ENCODE measurements at places on chromosomes 6 and 20.

- no peak for DNase-seq
Measured at GRCh38 chr6:25407431-25407830, 128.3 kb downstream of the CARMIL1 start.

- DNase-seq = no peak
Measured at GRCh38 chr6:84967389-84967788, 203.0 kb upstream of the TBX18 start.

- DNase-seq = no peak
Measured at GRCh38 chr6:90467546-90467945, 119.3 kb downstream of the MAP3K7 start.

DNA sequence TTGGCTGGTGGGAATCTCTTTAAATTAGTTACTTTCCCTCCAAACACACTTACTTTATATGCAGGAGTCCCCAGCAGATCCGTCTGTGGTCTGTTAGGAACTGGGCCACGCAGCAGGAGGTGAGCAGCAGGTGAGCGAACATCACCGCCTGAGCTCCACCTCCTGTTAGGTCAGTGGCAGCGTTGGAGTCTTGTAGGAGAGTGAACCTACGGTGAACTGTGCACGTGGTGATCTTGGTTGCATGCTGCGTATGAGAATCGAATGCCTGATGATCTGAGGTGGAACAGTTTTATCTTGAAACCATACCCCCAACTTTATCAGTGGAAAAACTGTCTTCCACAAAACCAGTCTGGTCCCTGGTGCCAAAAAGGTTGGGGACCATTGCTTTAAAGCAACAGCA lies 5.0 kb downstream of the SERPINB6 start:
- DNase-seq = no peak

- DNase-seq = no peak
Measured at GRCh38 chr20:17316316-17317038, 89.6 kb downstream of the PCSK2 start.

GRCh38 chr6:107207251-107207873 lies 92.0 kb upstream of the BEND3 start:
- no peak for DNase-seq

DNA sequence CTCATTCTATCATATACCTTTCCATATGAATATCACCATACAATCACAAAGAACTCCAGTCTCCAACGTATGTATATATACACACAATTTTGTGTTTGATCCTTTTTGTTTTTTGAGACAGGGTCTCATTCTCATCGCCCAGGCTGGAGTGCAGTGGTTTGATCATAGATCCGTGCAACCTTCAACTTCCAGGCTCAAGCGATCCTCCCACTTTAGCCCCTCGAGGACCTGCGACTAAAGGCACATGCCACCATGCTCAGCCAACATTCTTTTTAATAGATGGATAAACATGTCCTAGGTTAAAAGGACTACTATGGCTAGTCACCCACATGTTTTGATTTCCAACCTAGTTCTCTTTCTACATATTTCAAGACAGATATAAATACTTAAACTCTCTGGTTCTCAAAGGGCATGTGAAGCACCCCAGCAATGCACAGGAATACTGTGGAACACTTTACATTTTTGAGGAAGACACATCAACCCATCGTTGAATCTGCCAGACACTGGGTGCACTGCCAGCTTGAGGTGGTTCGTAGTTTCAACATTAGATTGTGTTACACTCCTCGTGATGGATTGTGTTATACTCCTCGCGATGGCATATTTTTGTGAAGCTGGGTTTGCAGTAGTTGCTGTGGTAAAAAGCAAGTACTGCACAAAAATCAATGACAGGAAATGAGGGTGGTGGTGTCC lies 40.4 kb downstream of the CSNK2A1 start:
- DNase-seq = no peak

GRCh38 chr6:149895833-149896271 lies 2.1 kb downstream of the RAET1E start:
- DNase-seq = no peak

DNA sequence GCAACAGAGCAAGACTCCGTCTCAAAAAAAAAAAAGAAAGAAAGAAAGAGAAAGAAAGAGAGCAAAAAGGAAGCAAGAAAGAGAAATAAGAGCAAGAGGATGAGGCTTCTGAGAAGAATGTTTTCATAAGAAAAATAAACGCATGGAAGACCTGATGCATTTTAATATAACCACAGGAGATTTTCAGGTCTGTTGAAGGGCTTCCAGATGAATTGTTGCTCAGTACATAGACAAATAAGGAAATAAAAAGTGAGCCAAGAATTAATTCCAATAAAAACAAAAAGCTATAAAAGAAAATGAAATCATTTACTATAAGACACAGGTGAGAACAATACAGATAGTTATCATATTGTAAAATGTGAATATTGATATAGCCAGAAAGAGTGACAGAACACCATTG lies 43.5 kb downstream of the PERP start:
- no peak for DNase-seq

- DNase-seq = no peak
Measured at GRCh38 chr6:74256781-74257180, 560.8 kb downstream of the CD109 start.

- no peak for DNase-seq
Measured at GRCh38 chr6:31308050-31308844, 36.4 kb upstream of the HLA-C start.

DNA sequence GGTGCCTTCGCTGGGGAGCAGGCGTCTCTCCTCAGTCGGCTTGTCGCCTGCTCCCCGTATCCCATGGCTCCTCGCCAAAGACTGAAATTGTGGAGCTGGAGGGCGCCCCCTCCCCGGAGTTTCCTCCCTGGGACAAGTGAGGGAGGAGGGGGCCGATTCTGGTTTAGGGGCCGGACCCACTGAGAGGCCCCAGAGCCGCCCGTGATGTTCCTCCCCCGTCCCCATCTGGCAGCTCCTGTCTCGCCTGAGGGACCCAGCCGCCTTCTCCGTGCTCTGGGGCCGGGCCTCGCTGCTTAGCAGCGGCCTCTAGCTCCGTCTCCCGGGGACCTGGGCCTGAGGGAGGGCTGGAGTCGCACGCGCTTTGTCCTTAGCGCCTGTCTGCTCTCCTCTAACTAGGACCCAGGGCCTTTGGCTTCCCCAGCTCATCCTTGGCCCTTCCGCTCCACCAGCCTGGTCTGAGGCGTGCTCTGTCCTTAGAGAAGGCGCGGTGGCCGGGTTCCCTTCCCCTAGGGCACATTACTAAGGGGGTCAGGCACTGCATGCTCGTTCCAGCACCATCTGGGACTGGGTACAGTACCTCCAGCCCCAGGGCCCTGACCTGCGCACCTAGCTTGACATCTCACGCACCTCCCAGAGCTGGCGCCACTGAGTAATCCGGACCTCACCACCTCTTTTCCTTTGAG lies 29.7 kb downstream of the SLC12A5 start:
- no peak for DNase-seq

DNA sequence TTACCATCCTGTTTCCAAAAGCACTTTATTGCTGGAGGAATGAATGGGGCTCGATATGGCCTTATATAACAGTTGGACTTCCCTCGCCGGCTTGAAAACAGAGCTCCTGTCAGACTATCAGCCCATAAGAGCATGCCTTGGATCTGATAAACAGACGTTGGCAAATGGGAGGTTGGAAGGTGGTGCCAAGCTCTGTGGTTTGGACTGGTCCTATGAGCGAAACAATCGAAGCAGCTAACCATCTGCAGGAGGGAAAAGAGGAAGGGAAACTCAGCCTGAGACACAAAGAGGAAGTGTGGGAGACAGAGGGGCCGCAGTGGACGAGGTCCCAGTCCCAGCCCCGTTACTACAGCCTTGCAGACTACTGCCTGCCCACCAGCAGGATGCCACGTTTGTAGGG lies 92.9 kb downstream of the TFAP2C start:
- no peak for DNase-seq

GRCh38 chr6:30618270-30618797 lies 694 bp downstream of the MRPS18B start:
- no peak for DNase-seq

- DNase-seq = peak; percentile 50
Measured at GRCh38 chr20:59994697-59995122, 36.5 kb downstream of the CDH26 start.

- no peak for DNase-seq
Measured at GRCh38 chr6:37928217-37928616, 108.7 kb downstream of the ZFAND3 start.
